ENCODE measurements at places on chromosomes 5 and 9.

DNA sequence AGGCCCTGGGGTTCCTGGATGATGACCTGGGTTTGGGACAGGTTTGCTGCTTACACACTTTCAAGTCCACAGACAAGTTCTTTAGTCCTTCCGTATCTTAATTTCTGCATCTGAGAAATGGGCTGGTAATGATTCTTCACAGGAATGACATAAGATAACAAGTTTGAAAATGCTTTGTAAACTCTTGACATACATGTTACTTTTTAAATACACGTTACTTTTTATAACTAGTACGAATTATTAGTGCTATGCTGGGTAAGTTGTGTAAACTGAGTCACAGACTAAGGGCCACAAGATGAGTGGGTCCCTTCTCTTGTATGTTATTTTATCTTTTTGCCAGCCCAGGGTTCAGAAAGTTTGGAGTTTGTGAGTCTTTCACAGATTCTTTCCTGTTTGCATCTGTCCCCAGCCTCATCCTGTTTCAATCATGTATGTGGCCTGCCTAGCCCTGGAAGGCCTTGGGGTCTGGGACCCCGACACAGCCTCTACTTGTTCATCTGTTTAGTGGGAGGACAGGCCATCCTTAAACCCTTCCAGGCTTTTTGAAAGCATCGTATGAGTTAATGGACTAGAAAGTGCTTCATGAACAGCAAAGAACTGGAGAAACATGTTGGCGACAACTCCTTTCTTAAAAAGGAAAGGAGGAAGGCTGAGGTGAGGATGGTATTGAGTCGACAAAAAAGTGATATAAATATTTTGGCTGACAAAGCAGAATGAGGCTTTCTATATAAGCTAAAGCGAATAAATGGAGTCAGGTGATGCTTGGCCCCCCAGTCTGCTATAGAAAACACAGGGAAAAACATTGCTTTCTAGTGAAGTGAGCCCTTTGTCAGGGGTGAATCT lies 9.3 kb downstream of the ZNF618 start:
- no peak for DNase-seq

DNA sequence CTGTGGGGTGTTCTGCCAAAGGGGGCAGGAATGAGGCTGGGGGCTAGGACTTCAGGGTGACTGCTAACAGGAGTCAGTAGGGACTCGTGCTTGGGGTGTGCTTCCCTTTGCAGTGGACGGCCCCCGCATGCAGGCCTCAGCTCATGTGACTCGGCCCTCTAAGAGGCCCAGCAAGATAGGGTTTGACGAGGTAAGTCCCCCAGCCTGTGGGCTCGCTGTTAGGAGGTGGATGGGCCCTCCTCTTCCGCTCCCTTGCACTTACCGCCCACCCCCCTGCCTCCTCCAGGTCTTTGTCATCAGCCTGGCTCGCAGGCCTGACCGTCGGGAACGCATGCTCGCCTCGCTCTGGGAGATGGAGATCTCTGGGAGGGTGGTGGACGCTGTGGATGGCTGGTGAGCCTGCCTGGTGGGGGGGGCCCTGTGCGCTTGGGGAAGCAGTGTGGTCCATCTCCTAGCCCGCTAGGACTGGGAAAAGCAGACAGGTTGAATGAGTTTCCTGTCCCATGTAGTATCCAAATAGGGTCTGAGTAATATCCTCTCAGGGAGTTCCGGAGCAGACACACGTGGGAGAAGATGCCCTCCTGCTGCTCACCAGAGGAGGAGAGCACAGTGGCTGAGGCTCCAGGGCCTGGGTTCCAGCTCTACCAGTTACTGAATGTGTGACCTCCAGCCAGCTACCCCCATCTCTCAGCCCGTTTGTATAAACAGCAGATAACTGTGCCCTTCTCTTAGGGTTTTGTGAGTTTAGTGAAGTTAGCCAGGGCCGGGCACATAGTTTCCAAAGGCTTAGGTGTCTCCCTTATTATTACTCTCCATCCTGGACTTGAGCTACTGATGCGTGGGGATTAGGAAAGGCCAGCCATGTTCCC lies 8.2 kb downstream of the CERCAM start:
- DNase-seq, result no peak

DNA sequence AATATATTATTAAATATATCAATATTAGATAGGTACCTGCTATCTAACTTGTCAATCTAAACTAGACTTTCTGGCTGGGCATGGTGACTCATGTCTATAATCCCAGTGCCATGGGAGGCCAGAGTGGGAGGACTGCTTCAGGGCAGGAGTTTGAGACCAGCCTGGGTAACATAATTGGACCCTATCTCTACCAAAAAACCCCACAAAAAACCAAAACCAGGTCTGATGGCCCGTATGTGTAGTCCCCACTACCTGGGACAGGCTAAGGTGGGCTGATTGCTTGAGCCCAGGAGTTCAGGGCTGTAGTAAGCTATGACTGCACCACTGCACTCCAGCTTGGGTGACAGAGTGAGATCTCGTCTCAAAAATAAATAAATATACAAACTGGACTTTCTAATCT lies 55.0 kb downstream of the PJA2 start:
- DNase-seq, result no peak

- peak; percentile 73 for DNase-seq
Observed at GRCh38 chr9:22079873-22080341, 70.8 kb upstream of the CDKN2B start.

DNA sequence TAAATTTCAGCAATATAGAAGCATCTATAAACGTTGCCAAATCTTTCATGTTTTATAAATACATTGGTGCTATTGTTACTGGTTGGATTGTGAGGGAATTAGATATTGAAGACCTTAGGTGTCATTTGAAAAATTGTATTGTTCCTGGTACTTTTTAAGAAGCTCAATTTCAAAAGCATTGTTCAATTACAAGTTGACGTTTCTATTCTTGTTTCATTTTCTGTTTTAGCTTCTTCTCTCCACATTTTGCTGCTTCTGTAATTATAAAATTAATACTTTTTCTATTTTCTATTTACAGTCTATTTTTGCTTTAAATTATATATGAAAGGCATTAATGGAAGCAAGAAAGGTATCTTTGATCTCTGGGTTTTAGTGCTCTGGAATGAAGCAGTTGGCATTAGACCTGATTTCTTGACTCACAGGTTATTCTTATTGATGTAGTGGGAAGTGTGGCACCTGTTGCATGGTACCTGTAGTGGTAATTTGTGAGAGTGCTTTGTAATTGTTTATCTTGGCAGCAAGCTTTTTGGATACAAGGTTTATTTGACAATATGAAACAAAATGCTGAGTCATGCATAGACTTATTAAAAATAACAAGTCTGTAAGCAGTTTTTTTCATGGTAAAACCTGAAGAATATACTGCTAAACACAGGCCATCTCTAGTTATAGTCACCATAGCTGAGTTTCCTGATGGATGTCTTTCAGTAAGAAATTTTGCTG lies 13.2 kb downstream of the MACIR start:
- DNase-seq, result no peak

GRCh38 chr5:156387391-156387790 lies 60.4 kb downstream of the SGCD start:
- no peak for DNase-seq

DNA sequence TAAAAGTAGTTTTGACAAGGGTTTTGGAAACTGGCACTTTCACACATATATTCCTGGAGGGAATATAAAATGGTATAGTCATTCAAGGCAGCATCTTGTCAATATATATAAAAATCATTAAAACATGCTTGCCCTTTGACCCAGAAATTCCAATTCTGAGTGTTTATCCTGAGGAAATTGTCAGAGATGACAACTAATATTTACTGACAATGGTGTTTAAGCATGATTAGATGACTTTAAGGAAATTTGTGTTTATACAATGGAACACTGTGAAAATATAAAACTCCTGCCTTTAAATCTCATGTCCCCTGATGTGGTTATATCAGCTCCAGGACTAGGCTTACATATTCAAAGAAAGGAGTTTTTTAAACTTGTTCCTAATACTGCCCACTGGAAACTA lies 25.6 kb downstream of the PCSK1 start:
- no peak for DNase-seq

DNA sequence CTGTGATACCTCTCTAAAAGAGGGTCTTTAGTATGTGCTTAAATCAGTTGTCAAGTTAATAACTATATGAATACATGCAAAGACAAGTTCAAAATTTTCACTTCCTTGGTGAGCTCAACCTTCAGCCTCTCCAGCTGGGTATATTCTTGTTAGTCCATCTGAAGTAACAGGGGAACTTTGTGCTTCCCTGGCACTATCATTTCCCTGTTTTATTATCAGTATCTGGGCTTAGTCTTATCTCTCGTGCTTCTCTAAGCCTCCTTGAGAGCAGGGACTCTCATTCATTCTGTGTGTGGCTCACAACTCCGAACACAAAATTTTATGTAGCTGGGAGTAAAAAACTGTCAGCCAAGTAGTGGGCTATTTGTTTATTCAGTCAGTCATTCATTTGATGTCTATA lies 175.9 kb upstream of the MAP3K1 start:
- DNase-seq, result peak; percentile 54

DNA sequence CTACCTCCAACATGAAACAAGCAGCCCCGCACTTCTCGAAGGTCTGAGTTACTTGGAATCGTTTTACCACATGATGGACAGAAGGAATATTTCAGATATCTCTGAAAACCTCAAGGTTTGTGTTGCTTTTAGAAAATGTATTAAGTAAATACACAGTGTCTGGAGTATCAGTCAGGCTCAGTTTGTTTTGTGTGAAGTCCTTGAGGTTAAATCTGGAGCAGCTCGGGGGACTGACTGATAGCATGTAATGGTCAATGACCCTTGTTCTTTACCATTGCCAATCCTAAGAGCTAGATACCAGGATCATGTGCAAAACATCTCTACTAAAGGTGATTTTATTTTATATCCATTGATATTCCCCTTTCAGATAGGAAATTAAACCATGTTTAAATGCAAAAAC lies 26.9 kb upstream of the LNPEP start:
- no peak for DNase-seq

- no peak for DNase-seq
Observed at GRCh38 chr9:137204731-137205125, 720 bp downstream of the TMEM203 start.

- peak; percentile 77 for DNase-seq
Observed at GRCh38 chr9:110886832-110887231, 151.4 kb downstream of the LPAR1 start.
